SJSA1 (cell line): ENCODE measurements at places on chromosomes 1 and 21. TPM values are rescaled to one million over a fixed set of nuclear protein-coding genes. Genes with fewer than 3 reads are reported as not detected.

GRCh38 chr21:28133116-28133515, 859.6 kb downstream of the LTN1 start:
- no peak for DNase-seq

DNA sequence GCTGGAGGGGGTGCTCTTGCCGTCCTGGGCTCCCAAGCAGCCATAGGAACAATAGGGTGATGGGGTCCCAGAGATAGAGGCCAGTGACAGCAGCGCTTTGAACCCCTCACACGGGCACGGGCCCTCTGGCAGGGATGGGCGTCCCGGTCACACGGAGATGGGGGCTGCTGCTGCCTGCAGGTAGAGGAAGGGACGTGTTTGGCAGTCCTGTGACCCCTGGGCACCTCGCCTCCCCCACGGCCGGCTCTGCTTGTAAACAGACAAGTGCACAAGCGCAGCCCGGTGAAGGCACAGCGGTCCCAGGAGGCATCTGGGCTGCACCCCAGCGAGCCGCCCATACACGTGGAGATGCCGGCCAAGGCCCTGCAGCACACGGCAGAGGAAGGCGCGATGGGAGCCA, 36.5 kb upstream of the PDE9A start:
- DNase-seq = no peak

GRCh38 chr1:186454981-186455380, 5.9 kb downstream of the PDC start:
- no peak for DNase-seq

DNA sequence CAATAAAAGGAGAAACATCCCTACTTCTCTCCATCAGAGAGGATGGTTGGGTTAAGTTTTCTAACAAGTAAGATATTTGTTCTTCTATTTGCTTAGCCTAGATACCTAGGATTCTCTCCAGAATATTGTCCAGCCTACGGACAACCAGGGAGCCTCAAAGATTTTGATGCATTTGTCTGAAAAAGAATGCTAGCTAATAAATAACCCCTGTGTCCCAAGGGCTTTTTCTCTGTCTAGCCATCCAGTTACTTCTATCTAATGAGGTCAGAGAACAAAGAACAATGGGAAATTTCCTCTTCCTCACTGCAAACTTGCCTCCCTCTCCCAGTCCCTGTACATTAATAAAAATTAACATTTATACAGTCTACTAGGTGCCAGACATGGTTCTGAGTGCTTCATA, 810 bp downstream of the RGS5 start:
- DNase-seq = no peak

DNA sequence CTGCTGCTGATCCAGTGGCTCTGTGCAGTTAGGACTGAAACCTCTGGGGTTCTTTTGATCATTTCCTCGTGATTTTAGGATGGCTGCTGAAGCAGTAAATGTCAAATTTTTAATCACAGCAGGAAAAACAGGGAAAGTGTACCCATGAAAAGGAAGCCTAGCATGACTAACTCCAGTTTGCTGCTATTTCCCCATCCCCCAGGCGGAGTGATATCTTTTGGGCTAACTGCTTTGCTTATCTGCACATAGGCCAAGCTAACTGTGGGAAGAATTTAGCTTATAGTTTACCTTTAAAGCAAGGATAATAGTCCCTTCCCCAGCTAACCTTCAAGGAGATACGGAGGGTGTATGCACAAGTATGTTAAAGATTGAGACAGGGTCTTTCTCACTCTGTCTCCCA, 149.8 kb upstream of the TNR start:
- DNase-seq = no peak

DNA sequence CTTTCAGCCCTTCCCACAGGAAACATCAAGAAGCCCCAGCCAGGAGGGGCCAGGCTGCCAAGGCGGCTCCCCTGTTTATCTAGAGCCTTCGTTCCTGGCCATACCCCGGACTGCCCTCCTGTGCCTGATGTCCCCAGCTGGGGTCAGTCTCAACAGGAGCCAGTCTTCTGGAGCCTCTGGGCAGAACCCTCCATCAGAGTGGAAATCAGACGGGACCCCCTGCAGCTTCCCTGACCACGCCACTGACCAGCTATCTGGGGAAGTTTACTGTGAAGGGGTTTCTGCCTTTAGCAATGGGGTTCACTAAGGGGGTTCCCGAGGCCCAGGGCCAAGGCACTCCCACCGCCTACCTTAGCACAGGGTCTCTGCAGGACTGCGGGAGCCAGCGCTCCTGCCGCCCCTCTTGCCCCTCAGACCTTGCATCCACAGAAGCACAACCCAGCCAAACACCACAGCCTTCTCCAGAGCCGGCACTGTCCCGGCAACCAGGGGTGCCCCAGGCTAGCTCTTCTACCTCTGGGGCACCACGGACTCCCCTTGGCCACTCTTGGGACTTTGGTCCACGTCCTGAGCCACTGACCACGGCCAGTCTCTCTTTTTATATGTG, 3.5 kb upstream of the MTFR1L start:
- no peak for DNase-seq

GRCh38 chr1:171457412-171457811, 27.9 kb upstream of the PRRC2C start:
- no peak for DNase-seq

GRCh38 chr1:179742291-179742690, 800 bp upstream of the FAM163A start:
- no peak for DNase-seq

DNA sequence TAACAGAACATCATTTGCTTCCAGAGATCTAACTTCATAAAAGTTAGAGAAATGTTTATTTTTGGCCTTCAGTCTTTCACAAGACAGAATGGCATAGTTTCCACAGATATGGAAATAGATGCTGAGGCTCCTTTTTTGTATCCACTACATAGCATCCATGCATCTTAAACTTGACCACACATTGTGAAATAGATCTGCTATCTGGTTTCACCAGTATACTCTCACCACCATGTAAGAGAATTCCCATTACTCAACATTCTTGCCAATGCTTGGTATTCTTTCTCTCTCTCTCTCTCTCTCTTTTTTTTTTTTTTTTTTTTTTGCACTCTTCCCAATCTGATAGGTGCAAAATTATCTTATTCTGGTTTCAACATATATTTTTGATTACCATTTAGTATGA, 52.1 kb upstream of the PRMT6 start:
- DNase-seq = no peak

DNA sequence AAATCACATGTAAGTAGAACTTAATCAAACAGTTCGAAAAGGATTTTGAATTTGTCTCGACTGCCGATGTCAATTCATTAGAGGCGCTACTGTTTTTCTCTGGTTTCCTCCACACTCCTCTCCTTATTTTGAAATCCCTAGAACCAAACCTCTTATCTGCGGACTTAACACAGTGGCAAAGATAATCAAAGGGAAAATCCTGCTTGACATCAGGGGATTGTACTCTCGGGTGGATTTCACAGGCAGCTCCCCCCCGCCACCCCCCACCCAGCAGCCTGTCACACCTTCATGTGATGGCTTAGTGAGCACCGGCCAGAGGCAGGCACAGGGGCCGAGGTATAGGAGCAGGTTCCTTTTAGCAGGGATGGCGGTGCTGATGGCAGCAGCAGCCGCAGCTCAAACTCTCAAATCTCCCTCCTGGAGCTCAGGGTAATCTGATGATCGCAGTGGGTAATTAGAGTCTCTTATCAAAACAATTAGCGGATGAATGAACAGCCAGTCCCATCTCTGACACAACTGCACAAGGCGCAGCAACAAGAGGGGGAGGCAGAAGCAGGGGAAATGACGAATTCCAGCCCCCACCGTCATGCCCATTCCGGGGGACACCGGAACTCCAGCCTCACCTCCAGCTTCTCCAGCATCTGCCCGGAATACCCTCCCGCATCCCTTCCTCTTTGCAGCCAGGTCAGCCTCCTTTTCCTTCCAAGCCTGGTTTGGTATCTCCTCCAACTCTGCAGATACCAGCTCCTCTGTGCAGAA, 80.3 kb downstream of the SSBP3 start:
- no peak for DNase-seq

DNA sequence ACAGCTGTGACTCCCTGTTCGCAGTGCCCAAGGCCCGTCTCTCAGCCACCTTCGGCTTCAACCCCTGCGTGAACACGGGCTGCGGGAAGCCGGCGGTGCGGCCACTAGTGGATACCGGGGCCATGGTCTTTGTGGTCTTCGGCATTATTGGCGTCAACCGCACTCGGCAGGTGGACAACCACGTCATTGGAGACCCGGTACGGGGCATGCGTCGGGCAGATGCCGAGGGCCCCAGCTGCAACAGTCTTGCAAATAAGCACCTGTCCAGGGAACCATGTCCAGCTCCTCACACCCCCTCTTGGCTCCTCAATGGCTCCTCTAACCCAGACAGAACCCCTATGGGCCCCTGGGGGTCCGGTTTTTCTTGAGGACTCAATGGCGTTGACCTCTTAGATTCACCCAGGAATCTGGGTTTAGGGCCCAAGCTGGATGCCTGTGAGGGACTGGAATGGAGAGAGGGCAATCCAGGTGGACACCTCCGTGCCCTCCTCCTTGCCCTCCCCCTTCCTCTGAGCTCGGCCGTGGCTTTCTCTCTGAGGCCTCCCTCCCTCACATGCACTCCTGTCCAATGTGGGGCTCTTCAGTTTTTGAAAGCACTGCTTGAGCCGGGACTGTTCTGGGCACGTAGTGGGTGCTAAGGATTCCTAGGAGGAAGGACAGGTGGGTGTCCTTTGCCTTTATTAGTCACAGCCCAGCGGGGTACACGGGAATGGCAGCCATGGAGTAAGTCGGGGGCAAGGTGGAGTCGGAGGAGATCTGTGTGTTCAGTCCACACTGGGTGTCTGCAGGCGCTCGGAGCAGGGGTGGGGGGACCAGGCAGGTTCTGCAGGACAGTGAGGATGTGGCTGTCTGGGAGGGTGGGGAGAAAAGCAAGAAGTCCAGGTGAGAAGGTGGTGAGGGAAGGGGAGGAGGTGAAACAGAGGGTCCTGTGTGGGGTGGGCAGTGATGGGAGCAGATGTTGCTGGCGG, 51.1 kb downstream of the DISP3 start:
- no peak for DNase-seq

DNA sequence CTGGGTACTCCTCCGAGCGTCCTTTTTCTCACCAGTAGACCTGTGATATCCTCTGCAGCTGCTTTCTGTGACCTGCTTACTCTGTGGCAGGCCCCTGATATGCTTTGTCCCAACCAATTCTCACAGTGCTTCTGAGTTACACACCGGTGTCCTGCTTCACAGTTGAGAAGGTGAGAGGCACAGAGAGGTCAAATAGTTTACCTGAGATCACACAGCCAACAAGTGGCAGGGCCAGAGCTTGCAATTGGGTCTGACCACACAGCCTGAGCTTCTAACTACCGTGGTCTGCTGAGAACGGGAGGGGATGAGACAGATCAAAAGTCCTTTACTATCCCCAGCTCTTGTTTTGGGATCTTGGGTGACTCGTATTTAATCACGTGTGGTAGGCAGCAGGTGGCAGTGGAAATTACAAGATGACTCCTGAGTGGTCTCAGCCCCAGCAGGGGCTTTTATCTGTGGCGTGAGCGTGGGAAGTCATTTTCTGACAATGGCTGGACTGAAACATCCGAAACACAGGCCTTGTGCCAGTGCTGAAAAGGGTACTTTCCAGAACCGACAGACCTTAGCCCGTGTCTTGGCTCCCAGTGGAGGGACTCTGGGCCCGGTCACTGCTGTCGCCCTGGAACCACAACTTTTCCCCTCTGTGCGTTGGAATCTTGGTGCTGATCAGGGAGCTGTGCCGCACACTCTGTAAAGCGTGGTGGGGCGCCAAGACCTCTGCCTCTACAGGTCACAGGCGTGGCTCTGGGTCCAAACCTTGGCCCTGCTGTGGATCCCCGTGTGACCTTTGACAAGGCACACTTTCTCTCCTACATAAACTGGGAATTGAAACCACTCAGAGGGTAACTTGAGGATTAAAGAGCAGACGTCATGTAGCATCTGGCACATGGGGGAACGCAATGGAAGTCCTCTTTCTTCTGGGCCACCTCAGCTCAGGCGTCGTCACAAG, 11.9 kb downstream of the THEMIS2 start:
- DNase-seq = no peak

- peak; percentile 61 for DNase-seq
These were observed at the start of gene DHRS3 for GRCh38 chr1:12617901-12618660. Gene DHRS3 (minus strand): TSS chr1:12618210. CDS start chr1:12617348, 862 bp downstream.

- DNase-seq = no peak
These were observed 127.6 kb upstream of the C1orf105 start for GRCh38 chr1:172292840-172293239.

DNA sequence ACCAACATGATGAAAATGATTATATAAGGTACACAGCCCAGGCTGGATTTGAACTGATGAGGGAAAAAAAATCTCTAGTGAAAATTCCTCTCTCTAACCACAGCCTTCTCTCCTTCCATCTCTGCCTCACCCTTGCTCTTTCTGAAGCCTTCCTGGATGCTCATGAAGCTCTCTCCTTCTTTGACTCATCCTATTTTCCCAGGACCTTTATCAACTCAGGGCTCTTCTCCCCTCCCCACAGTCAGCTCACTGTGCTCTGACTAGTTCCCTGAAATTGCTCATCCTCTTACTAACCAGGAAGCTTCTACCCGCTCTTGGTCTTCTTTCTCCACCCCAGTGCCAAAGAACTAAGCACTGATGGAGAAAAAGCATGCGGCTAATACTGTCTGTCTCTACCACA, 46.4 kb upstream of the ERG start:
- DNase-seq = no peak

GRCh38 chr1:52191395-52191965, 49.6 kb downstream of the ZFYVE9 start:
- DNase-seq = no peak

GRCh38 chr1:14487671-14488070, 110.8 kb upstream of the KAZN start:
- no peak for DNase-seq

DNA sequence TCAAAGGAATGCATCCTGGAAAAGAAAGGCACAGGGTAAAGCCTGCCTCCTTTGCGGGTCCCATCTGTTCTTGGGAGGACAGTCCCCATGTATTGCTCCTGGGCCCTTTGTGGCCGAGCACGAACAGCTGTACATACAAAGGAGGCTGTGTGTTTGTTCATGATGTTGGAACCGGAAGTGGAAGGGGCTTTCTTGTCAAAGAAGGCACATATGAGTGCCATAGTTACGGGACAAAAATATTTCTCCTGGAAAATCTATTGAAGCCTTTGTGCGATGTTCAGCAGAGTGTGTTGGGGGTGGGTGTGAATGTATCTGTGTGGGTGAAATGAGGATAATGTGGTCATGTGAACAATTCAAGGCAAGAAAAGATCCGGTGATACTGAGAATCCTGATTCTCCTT, 297.6 kb downstream of the DISC1 start:
- DNase-seq = no peak

SMYD3 gene
- total RNA-seq = 38.5 and 70.8 TPM in 2 replicates

C8A gene
- not detected in 2 replicates for total RNA-seq

DONSON gene
- total RNA-seq = 46.9 and 63.8 TPM in 2 replicates

CLCA4 gene
- total RNA-seq = not detected in 2 replicates

KRTAP12-3 gene
- total RNA-seq = not detected in 2 replicates

SFN gene
- total RNA-seq = 0.47 TPM in 1 of 2 replicates, not detected in the other

ZMPSTE24 gene
- 91.8 and 112 TPM in 2 replicates for total RNA-seq

CITED4 gene
- 1.2 and 4.8 TPM in 2 replicates for total RNA-seq
